ENCODE measurements at places on chromosomes 6 and 20. TPM values are rescaled to one million over a fixed set of nuclear protein-coding genes. Genes with fewer than 3 reads are reported as not detected.
A peak's percentile ranks its signal among the peaks of the same experiment; 100 is the strongest.

DNA sequence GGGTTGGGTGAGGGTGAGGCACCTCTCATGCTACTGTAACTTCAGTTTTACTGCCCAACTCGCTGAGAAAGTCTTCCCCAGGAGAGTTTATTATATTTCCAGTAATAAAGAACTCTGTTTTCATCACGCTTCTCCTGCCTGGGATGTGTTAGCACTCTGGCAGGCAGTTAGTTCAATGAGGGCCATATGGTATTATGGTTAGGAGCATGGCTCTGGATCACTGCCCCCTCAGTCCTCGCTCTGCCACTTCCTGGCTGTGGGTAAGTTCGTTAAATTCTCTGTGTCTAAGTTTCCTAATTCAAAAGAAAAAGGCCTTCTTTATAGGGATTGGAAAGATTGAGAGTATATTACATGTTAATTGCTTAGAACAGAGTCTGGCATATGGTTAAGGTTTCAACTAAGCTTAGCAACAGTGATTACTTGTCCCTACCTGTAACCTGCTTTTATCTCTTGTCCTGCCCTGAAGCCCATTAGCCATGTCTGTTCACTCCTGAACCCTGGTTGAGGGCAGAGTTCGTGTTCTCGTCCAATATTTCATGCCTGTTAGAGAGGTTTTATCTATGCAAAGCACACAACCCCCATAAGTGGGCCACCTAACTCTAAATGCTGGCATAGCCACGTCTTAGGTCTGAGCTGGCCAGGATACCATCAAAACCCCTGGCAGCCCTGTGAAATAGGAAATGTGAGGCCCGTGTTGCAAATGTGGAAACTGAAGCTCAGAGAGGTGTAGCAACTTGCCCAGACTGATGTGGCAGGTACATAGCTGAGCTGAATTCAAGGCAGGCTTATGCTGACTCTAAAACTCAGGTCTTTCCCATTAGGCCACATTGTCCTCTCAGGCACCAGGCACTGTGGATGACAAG lies 342.5 kb upstream of the JARID2 start:
- H3K4me1 ChIP-seq, result no peaks in the 10 kb centered on the region
- no peaks in the 10 kb centered on the region for H3K27me3 ChIP-seq

ABHD16B gene
- polyA plus RNA-seq, result 4.6 TPM

DNA sequence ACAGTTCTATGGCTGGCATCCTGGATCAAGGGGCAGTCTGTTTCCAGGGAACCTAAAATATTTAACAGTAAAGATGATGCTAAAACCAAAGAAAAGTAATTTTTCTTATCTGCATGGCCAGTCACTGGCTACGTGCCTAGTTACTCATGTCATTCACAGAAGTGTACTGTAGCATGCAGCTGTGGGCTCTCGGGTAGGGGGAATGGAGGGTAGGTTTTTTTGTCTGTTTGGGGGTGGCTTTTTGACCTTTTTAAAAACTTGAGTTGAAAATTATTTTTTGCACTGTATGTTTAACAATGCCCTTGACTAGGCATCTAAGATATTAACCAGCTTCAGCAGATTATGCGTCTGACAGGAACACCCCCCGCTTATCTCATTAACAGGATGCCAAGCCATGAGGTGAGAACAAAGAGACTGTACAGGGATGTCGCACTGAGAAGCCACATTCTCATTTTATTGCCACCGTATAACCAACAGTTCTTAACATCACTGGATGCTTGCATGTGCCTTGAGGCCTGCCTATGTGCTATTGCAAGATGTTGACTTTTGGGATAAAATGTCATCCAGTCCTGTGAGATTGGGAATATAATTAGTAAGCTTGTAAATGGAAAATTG lies 30.3 kb upstream of the MAPK13 start:
- peak overlapping the region; percentile 21 for H3K27ac ChIP-seq
- H3K4me3 ChIP-seq, result no peak overlapping the region
- H3K27me3 ChIP-seq, result no peaks in the 10 kb centered on the region

GRCh38 chr20:10992731-10993130 lies 318.9 kb upstream of the JAG1 start:
- no peak for DNase-seq
- H3K4me3 ChIP-seq, result no peak overlapping the region
- H3K27ac ChIP-seq, result no peak overlapping the region
- no peaks in the 10 kb centered on the region for H3K27me3 ChIP-seq

DNA sequence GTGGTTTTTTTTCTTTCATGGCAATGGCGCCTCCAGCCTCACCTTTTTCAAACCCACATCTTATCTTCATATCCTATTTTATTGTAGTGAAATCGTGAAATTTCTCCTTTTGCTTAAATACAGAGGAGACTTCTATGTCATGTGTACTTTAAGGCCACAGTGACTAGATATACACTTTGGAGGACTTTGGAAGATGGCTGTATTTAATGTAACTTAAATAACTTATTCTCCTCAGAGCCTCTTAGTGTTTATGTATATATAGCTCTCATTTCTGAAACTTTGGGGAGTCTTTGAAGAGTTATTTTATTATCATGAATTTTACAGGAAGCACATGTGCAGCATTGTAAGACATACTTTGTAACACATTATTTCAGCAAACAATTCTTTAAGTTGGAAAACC lies 968 bp downstream of the LAMA2 start:
- peak overlapping the region; percentile 50 for H3K4me3 ChIP-seq
- H3K36me3 ChIP-seq, result no peaks in the 10 kb centered on the region
- peaks cover 34% of the 10 kb centered on the region for H3K4me1 ChIP-seq
- no peaks in the 10 kb centered on the region for H3K27me3 ChIP-seq
- H3K27ac ChIP-seq, result no peak overlapping the region
- DNase-seq, result no peak

- H3K27ac ChIP-seq, result no peak overlapping the region
- H3K4me3 ChIP-seq, result no peak overlapping the region
- H3K27me3 ChIP-seq, result no peaks in the 10 kb centered on the region
- H3K4me1 ChIP-seq, result peaks cover 14% of the 10 kb centered on the region
- H3K36me3 ChIP-seq, result no peaks in the 10 kb centered on the region
These were observed 100.4 kb downstream of the LY86 start for GRCh38 chr6:6688951-6689350.

GRCh38 chr20:35673884-35674283 lies 9.2 kb upstream of the CPNE1 start:
- no peak overlapping the region for H3K27ac ChIP-seq
- no peak for DNase-seq
- no peaks in the 10 kb centered on the region for H3K27me3 ChIP-seq
- H3K4me1 ChIP-seq, result no peaks in the 10 kb centered on the region
- no peak overlapping the region for H3K4me3 ChIP-seq
- peaks cover 12% of the 10 kb centered on the region for H3K36me3 ChIP-seq

DNA sequence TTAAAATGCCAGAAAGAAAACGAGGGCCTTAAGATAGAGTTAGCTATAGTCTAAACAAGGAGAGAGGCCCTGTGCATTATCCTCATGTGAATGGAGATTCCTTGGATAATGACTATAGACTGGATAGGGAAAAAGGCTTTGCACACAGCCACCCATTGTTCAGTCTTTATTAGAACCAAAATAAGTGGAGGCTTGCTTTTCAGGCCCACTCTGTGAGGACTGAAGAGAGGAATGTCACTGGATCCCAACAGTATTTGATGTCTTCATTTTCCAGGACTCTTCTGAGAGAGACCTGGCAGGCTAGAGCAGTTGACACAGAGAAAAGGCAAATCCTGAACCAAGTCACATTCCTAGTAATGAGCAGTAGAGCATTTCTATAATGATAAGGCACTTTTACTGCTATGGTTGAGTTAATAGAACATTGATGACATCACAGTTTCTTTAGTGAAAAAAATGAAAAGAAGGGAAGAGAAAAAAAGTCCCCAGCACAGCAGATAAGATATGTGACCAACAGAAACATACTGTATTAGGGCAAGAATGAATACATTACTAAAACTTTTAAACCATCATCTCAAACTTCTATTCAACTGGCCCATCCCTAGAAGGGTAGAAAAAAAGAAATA lies 315.1 kb downstream of the EPHA7 start:
- H3K4me1 ChIP-seq, result peaks cover 21% of the 10 kb centered on the region
- DNase-seq, result no peak
- H3K4me3 ChIP-seq, result no peak overlapping the region
- H3K27me3 ChIP-seq, result no peaks in the 10 kb centered on the region

BTN3A1 gene
- polyA plus RNA-seq, result 3.7 TPM

DNA sequence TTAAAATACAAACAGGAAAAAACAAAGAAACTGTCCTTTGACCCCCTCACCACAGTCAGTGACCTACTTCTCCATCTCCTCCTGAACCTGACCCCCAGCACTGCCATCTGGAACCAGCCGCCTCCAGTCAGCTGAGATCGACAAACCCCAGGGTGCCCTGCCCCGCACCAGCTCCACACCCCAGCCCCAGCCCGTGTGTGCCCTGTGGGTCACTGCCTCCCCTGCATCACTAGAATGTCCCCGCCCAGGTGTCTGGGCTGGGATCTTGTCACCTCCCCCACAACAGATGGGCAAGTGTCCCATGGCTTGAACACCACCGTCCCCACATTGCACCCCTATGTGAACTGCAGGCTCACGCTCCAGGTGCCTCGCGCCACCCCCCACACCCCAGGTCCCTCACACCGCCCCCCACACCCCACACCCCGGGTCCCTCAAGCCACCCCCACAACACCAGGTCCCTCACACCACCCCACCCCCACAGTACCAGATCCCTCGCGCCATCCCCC lies 13.3 kb downstream of the TAF4 start:
- peaks cover 7% of the 10 kb centered on the region for H3K4me1 ChIP-seq
- H3K4me3 ChIP-seq, result no peak overlapping the region
- H3K27me3 ChIP-seq, result no peaks in the 10 kb centered on the region
- no peaks in the 10 kb centered on the region for H3K36me3 ChIP-seq

Data from cardiac muscle cell (in vitro differentiated cells and primary cell).